ENCODE measurements at places on chromosomes 3 and 15.

DNA sequence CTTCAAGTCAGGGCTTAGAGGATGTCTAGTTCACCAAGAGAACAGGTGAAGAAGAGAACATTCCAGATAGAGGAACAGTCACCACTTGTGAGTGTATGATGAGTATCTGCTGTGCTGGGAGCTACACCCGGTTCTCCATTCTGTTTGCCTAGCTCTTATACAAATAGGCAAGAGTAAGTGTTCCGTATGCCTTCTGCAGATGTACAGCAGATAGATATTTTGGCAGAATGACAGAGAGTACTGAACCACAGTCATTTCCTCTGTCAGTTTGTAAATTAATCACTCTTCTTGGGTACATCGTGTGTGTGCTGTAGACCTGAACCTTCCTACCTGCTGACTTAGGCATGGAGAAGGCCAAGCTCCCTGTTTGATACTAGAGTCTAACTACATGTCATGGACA lies 108.3 kb upstream of the CTDSPL start:
- no peak for DNase-seq

GRCh38 chr3:1288805-1289494 lies 196.1 kb downstream of the CNTN6 start:
- DNase-seq, result no peak

DNA sequence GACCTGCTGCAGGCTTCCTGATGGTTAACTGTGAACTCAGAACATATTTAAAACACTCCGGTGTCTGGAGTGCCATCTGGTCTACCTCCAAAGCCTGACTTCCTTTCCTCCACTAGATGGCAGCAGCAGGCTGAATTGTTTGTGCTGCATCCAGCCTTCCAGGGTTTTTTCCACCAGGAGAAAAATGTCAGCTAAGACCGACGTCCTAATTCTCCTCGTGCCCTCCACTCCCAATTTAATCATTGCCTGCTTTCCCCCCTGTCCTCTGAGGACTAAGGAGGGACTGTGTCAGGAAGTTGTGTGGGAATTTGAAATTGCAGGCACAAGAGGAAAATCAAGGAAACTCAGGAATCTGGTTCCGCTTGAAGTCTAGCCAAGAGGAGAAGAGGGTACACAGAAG lies 165.2 kb upstream of the UMPS start:
- DNase-seq, result peak; percentile 54

- no peak for DNase-seq
Measured at GRCh38 chr15:86267892-86268291, 188.2 kb downstream of the AGBL1 start.

GRCh38 chr15:31353931-31354330 lies 27.3 kb downstream of the KLF13 start:
- DNase-seq, result no peak

- no peak for DNase-seq
Measured at GRCh38 chr3:54574906-54575617, 352.8 kb downstream of the LRTM1 start.

GRCh38 chr3:187019542-187020072 lies 89.3 kb downstream of the ST6GAL1 start:
- DNase-seq, result no peak

DNA sequence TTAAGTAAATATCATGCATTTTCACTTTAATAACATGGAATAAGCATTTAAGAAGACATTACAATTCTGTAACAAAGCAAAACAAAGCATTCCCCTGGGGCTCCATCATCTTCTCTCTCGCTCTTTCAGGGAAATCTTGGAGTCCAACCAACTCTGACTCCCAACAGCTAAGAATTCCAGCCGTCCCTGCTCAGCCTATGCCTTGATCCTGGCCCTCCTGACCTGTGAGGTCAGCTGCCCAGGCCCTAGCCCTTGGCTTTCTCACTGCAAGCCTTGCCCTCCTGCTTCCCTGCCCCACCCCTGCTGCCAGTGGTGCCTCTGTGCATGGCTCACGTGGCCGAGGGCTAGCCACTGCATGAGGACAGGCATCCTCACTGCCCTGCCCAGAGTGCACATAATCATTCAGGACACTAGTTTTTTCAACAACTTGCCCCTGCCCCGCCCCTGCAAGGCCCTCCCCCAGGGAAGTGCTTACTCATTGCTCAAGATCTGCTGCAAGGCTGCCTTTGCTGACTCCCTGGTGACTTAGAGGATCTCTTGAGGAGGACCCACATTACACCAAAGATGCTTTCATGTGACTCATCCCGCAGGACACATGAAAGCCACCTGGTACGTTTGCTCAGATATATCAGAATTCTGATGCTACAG lies 37.6 kb downstream of the MTMR10 start:
- DNase-seq, result no peak

GRCh38 chr3:88061746-88062145 lies 2.7 kb downstream of the ZNF654 start:
- no peak for DNase-seq

DNA sequence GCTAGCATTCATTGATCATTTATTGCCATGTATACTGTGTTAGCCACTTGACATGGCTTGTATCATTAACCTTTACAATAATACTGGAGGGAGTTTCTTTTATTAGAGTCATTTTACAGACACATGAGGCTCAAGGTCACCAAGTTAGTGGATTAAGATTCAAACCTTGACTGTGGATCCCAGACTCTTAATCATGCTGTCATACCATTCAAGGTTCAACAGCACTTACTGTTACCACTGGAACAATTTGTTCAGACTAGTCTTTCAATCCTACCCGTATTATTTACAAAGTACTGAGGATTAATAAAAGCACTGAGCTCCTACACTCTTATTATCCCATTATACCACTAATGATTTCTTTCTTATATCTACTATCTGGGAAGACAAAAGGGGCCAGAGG lies 1.2 kb downstream of the COX17 start:
- no peak for DNase-seq

GRCh38 chr15:101187820-101188636 lies 63.8 kb downstream of the CHSY1 start:
- no peak for DNase-seq

GRCh38 chr3:169477790-169478189 lies 185.7 kb downstream of the MECOM start:
- no peak for DNase-seq

DNA sequence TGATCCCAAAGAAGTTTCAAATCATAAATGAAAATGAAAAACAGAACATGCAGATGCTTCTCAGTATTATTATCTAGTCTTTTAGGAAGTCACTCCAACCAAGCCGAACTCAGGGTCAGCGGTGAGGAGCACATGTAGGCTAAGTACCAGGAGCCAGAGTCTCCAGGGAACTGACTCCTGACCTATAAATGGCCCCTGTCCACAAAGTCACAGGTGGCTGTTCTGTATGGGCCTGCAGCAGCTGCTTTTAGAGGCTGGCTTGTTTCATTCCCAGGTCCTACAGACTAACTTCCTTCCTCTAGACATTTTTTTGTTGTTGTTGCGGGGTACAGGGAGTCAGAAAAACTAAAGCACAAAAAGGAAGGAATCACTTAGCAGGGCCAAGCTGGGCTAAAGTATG lies 54.6 kb downstream of the DAPK2 start:
- no peak for DNase-seq

- no peak for DNase-seq
Measured at GRCh38 chr3:20280257-20280656, 94.3 kb upstream of the SGO1 start.

DNA sequence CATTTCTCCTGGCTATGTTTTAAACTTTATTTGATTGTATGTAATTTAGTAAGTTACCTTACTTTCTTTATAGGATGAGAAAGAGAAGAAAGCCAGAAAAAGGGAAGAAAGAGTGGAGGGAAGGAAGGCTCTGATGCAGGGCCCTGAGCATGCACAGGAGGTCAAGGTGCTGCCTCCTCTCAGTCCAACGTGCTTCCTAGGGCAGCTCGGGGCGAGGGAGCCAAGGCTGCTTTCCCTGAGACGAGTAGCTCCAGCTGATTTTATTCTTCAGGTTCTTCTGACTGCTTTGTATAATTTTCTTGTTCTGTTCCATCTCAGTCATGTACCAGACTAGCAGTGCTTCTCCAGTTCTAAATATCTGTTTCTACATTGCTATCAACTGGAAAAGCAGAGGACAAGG lies 3.4 kb downstream of the CORO2B start:
- DNase-seq, result no peak

DNA sequence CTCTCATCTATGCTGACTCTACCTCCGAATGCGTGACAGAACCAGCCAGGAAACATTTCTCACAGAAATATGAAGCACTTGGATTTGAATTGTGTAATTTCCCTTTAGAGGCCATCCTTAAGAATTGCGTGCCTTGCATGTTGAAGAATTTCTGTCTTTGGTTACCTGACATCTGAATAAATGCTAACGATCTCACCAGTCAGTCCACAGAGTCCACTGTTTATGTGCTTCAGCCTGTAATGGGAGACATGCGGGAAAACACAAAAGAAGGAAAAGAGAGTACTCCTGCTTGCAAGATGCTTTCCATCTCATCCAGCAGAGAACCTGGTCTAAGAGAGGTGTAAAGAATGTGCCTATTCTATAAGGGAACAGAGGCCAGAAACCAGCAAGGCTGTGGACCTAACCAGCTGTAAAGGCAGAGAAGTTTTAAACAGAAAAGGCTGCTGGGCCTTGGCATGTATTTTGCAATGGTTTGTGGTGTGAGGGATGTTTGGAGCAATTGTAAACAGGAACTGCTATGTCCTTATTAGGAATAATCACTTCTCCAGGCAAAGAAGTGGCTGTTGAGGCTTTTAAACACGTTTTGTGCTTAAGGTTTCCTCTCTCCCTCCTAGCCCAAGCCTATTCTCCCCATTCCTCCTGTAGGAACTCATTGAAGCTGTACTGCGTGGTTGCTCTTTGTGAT lies 36.4 kb upstream of the BOC start:
- DNase-seq, result no peak

DNA sequence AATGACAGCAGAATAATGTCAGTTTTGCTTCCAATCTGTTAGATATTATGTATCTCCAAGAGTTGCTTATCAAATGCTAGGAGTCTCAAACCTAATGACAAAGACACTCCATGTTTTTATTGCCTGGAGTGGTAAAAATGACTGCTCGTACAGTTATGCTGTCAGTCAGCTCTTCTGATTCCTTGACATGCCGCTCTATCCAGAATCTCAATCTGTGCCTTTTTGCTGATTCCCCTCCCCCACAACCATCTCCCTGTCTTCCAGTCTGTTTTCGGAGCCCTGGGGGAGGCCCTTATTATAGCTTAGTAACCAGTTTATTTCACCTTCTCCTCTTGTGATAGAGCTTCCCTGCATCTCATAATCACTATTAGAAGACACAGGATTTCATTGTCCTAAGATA lies 2.6 kb downstream of the MKRN2 start:
- DNase-seq, result no peak

- peak; percentile 19 for DNase-seq
Measured at GRCh38 chr3:141412936-141413354, 44.6 kb downstream of the ZBTB38 start.

DNA sequence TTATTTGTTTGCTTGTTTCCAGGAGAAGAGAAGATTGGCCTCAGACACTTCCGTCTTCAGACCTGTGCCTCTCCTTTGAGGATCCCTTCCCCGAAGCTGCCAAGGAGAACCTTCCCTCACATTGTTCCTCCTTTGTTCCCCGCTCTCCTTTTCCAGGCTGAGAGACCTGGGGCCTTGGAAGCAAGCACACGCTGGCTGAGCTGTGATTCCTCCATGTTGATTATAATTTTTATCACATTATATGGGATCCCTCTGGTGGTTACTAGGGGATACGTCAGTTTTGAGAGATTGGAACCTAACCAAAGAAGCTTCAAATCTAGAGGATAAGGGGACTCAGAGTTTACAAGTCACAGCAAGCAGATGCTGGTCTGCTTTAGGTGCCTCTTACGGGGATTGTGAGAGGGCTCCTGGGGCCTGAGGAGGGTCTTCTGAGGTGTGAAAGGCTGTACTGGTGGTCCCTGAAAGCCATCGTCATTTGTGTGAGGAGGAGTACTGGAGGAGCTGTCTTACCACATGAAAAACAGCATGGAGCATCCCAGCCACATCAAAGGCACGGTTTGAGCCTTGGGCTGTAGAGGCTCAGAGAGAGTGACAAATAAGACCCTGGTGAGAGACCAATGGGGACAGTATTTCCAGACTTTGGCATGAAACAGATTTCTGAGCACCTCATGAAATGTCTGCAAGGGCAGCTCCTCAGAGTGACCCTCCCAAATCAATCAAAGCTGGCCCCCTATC lies 760.1 kb upstream of the CFAP20DC start:
- no peak for DNase-seq

DNA sequence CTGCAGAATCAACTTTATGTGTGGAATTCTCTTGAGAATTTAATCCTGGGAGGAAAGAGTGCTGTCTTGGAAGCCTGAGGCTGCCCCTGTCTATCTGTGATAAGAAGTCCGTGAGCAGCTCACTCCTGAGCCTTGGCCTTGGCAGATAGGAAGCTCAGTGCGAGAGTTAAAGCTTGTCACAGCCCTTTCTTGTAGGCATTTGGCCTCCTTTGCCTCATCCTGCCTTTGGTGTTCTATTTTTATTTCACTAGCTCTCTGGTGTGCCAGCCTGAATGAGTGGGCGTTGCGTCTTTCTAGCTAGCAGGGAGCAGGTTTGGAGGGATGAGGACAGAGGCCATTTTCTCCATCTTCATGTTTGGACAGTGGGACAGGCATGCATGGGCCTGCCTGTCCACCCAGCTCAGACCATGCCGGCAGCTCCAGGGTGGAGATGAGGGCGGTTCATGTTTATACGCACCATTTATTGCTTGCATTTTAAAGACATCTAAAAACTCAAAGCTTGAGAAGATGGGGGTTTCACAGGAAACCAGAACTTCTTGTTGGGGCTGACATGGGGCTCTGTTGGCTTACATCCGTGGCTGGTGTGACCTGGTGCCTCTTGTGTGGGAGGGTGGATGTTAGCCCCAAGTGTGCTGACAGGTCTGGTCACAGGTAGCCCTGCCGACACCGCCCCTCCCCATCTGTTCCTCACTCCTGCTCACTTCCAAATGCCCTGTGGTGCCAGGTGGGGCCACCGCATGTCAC lies 29.8 kb downstream of the IRAK2 start:
- DNase-seq, result peak; percentile 64

DNA sequence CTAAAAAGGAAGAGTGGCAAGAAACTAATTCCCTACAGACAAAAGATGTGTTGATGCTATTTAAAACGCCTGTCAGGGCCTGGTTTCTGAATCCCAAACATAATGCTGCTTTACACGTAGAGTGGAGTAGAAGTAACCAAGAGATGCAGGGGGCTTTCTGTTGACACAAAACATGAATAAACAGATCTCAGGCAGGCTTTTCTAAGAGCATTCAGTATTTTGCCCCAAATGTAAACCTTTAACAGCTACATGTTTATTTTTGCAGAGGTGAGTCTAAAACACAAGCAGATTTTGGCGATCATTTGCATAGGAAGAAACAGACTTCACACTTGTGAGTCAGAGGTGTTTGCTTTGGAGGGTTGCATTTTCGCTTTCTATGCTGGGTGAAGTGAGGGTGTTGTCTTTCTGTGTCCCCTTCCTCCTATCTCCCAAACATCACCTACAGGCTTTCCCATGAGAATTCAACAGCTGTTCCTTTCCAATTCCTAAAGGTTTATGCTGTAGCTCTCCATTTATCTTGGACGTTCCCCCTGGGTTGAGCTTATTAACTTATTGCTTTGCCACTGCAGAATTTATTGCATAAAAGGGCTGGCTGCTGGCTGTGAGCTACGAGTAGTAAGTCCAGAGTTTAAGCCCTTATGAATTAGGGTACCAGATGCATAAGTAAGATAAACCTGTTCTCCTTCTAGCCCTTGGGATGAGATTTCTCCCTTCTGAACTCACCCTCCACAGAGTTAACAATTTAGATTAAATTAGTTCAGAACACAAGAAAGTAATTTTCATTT lies 156.7 kb downstream of the DIPK2A start:
- no peak for DNase-seq

GRCh38 chr15:38883987-38884386 lies 319.4 kb upstream of the RASGRP1 start:
- no peak for DNase-seq
